Muscle of arm (tissue), 14 donors: ENCODE measurements at places on chromosomes 2 and 18.

- DNase-seq: no peak
Observed at GRCh38 chr2:59502981-59503380, 1050.5 kb downstream of the BCL11A start.

DNA sequence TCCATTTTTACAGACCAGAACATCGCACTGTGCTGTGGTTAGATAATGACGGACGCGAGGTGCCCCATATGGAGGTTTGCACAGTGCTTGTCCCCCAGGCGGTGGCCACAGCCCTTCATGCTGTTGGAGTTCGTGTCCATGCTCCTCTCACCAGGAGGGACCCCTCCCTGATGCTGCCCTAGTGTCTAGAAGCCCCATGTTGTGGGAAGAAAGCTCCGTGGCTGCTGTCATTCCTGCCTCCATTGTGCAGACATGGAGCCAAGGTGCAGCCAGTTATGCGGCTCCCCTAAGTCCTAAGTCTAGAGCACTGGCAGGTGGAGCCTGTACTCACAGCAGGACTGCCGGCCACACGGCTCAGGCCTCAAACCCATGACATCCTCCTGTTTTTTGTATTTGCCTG lies 464.9 kb downstream of the EIPR1 start:
- DNase-seq: no peak

DNA sequence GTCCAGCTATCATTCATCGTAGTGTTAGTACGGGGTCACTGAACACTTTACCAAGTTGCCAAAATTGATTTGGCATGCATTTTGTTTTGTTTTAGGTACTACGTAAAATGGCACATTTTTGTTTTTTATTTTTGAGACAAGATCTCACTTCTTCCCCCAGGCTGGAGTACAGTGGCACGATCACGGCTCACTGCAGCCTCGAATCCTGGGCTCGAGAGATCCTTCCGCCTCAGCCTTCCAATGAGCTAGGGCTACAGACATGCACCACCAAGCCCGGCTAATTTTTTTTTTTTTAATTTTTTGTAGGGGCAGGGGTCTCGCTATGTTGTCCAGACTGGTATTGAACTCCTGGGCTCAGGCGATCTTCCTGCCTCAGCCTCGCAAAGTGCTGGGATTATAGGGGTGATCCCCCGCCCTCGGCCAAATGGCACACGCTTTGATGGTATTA lies 786 bp downstream of the TAF1B start:
- no peak for DNase-seq

GRCh38 chr2:13495051-13495450 lies 778.3 kb downstream of the TRIB2 start:
- DNase-seq: no peak

DNA sequence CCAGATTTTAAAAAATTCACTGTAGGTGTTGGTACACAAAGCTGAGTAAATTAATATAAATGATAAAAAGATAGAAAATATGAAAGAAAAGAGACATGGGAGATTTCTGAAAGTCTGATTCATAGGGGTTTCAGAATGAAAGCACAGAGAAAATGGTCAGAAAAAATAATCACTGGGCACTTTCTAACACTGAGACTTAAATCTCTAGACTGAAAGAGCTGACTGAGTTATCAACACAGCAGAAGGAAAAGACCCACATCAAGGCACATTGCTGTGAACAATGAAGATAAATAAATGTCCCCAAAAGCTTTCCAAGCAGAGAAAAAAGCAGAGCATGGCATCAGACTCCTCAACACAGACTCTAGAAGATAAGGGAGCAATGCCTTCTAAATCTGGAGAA lies 277.2 kb downstream of the BCL2 start:
- no peak for DNase-seq

- no peak for DNase-seq
Observed at GRCh38 chr2:106853631-106854030, 32.3 kb downstream of the ST6GAL2 start.

DNA sequence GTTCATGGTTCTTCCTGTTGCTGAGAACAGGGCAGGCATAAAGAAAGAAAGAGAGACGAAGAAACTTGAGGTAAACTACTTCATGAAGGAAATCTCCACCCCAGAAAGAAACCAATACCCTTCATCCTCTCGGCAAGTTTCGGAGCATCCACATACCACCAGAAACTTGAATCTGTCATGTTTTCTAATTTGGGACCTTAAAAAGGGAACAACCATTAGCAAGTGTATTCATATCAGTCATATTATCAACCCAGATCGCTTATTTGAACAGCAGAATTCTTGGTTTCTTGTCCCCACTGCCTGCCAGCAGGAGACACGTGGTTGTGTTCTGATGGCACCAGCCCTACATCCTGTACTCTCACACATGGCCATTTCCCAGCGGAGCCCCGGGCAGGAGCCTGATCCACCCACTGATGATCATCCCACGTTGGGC lies 53.2 kb upstream of the FZD7 start:
- no peak for DNase-seq

DNA sequence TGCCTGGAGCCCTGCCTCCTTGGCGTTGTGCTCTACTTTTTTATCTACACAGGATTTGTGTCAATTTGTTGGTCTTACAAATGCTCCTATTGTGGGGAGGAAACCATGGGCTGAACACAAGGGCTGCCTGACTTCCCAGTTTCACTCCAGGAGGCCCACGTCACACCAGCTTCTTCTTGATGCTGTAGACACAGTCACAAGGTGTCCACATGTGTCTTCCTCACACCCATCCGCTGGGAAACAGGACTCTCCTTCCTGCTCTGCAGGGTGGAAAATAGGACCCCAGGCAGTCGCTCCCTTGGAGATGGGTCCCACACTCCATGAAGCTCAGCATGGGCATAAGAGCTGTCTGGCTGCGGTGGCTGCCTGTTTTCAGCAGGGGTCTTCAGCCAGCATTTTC lies 468.2 kb downstream of the EPHA4 start:
- no peak for DNase-seq

DNA sequence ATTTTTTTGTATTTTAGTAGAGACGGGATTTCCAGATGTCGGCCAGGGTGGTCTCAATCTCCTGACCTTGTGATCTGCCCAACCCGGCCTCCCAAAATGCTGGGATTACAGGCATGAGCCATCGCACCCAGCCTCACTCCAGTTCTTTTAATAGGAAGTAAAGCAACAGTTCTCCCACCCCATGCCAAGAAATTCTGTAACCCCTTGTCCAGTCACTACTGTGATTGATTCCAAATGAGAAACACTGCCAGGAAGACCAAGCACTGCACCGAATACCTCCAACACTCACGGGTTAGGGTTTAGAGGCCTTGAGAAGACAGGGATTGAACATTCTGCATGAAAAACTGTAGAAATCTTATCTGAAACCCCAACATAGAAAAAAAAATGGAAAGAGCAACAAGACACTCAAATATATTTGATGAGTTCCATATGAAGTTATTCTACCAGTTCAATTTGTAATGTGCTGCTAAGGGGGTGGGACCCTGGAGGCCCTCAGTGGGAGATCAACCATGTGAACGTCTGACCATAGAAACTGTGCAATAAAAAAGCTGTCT lies 48.2 kb upstream of the BIN1 start:
- DNase-seq: peak; percentile 68

DNA sequence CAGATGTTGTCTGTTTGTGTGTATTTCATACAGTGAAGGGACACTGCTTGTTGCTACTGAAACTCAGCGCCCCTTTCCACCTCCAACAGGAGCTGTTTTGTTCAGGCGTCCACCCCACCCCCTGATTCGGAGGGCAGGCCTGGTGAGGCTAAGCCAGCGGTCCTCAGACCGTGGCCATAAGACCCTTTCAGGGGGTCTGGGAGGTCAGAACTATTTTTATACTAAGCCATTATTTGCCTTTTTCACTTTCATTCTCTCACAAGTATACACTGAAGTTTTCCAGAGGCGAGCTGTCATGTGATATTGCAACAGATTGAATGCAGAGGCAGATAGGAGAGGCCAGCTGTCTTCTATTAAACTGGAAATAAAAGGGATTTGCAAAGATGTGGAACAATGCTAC lies 39.7 kb upstream of the IGFBP5 start:
- DNase-seq: peak; percentile 50

DNA sequence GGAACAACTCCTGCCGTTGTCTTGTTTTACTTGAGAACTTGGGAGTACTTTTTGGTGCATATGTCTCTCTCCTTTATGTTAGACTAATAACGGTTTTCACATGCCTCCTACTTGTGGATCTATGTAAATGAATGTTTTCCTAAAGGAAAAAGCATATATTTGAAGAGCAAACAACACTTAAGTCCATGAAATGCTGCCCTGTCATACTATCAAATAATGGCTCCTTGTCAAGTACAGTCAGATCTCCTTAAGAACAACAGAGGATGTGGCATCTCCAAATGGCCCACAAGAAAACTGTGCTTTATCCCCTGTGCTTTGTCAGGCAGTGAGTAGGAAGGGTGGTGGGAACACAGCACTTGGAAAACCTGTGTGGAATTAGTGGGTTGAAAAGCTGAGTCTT lies 198.2 kb downstream of the PTGR3 start:
- no peak for DNase-seq

DNA sequence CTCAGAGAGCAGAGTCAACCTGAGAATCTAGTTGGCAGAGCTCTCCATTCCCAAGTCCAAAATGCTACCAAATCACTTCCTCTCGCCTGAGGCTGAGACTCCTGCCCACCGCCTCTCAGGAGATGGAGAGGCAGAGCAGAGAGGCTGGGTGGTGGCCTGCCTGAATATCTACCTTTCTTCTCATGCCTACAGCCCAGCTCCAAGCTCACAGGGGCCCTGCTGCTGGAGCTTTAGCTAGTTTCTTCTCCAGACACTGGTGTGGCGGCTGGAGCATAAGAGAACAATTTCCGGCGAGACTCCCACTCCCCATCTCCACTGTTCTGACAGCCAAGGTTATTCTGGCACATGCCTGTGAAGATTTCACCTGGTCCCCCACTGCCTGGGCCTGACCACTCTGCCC lies 8.1 kb upstream of the CYP26B1 start:
- DNase-seq: no peak

GRCh38 chr2:68740400-68740914 lies 5.8 kb downstream of the ARHGAP25 start:
- no peak for DNase-seq

DNA sequence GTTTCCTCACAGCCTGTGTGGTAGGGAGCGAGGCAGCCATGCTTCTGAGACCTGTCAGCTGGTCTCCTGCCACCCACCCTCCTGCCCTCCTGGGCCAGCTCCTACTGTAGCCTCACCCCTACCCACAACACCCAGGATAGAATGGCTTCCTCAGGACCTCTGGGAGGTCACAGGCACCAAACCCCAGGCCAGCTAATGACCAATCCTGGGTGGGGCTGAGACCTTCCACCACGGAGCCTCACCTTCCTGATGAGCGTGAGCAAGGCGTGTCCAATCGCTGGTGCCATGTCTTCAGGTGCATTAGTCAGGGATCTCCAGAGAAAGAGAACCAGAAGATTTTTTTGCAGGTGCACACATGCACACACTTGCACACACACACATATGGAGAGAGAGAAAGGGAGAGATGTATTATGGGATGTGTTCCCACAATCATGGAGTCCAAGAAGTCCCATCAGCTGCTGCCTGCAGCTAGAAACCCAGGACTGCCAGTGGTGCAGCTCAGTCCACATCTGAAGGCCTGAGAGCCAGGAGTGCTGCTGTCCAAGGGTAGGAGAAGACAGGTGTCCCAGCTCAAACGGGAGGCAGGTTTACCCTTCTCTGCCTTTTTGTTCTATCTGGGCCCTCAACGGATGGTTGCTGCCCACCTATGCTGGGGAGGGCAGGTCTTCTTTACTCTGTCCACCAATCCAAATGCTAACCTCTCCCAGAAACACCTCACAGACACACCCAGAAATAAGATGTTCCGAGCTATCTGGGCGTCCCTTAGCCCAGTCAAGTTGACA lies 70.4 kb upstream of the HDAC4 start:
- no peak for DNase-seq

GRCh38 chr2:120495586-120495985 lies 149.7 kb downstream of the INHBB start:
- no peak for DNase-seq

GRCh38 chr2:52340171-52340570 lies 1308.2 kb upstream of the NRXN1 start:
- DNase-seq: peak; percentile 32

- DNase-seq: no peak
Observed at GRCh38 chr2:157359628-157360027, 34.0 kb upstream of the ERMN start.

DNA sequence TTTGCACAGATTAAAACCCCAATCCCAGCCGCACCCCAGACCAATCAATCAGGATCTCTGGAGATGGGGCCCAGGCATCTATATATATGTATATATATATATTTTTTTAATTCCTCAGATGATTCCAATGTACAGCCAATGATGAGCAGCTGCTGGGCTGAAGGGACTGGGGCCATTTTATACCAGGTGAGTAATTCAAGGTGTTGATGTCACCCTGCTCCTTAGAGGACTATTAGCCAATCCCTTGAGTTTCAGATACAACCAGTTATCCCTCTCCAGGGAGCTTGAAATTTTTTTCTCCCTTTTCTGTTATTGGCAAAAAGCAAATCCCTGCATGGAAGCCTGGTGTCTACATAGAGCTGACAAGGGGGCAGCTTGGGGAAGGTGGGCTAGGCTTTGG lies 59.8 kb downstream of the MCFD2 start:
- no peak for DNase-seq

GRCh38 chr2:231411237-231411636 lies 15.7 kb downstream of the B3GNT7 start:
- DNase-seq: no peak

DNA sequence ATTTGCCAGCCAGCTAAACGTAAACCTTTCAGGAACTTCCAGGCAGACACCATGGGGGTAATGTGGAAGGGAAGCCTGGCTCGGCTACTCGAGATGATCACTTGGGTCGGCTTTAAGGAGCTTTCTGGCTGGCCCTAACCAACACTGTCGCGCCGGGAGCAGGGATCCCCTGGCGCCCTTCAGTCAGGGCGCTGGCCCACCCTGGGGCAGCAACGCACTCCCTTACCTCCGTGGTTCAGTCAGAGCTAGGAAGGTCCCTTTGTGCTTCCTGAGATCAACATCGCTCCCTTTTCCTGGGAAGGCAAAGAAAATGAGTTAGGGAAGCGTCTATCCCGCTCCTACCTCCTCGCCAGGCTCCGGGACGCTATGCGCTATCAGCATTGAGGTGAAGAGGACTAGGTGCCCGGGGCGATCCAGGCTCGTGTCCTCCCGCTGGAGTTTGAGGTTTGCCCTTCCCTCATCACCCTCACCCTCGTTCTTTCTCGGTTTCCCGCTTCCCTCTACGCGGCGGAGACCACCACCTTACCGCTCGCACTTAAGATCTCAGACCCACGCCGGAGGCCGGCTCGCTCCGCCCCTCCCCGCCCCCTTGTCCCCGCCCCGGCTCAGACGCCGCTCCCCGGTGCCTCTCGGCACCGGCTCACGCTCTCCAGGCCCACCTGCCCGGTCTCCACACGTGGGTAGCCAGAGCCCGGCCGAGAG lies 449 bp upstream of the ATRAID start:
- DNase-seq: no peak

DNA sequence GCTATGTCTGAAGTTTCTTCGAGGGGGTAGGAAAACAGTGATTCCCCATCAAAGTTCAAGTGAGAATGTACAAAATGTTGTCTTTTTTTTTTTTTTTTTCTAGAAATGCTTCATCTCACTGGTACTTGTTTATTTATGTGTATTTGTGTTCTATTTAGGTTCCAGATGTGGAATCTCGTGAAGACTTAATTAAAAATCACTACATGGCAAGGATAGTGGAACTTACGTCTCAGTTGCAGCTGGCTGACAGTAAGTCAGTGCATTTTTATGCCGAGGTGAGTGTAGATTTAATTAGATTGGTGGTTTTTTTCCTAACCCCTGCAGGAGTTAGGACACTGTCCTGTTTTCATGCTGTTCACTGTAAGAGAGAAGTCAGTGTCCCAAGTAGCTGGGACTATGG lies 22.8 kb upstream of the STON1 start:
- DNase-seq: no peak
